Naive thymus-derived CD8-positive, alpha-beta T cell (primary cell): ENCODE measurements at places on chromosomes 2 and 18. TPM values are rescaled to one million over a fixed set of nuclear protein-coding genes. Genes with fewer than 3 reads are reported as not detected.

DNA sequence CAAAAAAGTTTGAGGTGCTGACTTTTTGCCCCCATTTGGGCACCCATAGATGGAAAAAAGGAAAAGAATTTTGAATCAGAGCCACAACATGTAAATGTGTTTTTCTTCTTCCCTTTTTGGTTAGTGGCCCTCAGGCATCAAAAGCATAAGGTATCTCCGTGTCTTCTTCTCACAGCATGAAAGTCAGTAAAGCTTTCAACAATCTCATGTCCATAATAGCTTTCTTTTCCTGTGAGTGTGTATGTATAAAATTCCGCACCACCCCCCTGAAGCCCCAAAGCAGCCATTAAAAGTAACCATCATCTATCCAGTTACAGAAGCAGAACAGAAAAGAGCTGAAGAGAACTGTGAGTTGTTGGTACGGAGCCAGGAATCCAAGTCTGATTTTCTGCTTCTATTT is 1539.7 kb upstream of the ACVR2A start:
- DNase-seq: no peak

RFX8 gene
- total RNA-seq: not detected

DNA sequence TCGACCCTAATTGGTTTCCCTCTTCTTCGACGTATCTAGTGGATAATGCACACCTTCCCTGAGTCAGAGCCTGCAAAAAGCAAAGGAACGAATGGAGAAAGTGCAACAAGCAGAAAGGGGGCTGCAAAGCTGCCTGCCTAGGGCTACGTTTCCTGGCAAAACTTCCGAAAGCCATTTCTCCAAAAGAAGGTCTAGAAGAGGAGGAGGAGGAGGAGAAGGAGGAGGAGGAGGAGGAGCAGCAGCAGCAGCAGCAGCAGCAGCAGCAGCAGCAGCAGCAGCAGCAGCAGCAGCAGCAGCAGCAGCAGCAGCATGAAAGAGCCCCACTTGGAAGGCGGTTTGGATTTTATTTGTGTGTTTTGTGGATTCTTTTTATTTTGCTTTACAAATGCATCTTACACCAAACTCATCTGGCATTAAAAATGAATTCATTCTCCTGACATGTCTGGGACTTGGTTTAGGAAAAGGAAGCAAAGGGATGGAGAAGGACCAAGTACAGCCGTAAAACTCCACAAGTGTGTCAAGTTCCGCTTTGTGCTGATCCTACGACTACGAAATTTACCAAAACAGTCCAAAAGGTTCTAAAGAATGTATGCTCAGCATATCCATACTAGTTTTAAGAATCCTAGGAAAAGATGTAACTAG is 2.0 kb downstream of the TCF4 start:
- DNase-seq: no peak

- no peak for DNase-seq
These were observed 97.9 kb upstream of the DLX2 start for GRCh38 chr2:172200495-172201085.

DNA sequence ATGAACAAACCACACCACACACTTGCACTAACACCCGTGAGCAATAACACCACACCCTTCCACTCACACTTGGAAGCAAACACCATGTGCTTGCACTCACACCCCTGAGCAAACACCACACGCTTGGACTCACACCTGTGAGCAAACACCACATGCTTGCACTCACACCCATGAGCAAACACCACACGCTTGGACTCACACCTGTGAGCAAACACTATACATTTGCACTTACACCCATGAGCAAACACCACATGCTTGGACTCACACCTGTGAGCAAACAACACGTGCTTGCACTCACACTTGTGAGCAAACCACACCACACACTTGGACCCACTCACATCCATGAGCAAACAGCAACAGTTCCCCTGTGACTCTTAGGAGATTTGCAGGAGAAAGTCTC is 24.4 kb downstream of the SNTG2 start:
- no peak for DNase-seq

RAD51AP2 gene
- not detected for total RNA-seq

- DNase-seq: no peak
These were observed 37.8 kb upstream of the STAT4 start for GRCh38 chr2:191188550-191189093.

GRCh38 chr2:202035941-202036372 is 2.3 kb downstream of the FZD7 start:
- no peak for DNase-seq

CNRIP1 gene
- not detected for total RNA-seq

GRCh38 chr2:29108225-29108624 is 7.0 kb upstream of the CLIP4 start:
- DNase-seq: no peak

DNA sequence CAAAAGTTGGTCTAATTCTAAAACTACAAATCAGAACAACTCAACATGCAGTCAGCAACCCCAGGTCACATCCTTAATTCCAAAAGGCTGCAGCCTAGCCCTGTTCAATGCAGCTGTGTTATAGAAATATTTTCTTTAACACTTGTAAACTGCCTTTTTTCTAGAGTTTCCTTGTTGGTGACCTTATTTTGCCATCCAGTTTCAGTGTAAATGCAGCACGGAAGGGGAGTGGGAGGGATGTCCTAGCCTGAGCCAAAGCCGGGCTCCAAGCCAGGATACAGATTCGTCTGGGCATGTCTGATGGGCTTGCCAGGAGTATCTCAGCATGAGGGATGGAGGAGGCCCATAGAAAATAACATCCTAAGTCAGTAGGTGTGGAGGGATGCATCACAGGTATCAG is 17.7 kb upstream of the SP3 start:
- DNase-seq: no peak

MC2R gene
- not detected for total RNA-seq

DNA sequence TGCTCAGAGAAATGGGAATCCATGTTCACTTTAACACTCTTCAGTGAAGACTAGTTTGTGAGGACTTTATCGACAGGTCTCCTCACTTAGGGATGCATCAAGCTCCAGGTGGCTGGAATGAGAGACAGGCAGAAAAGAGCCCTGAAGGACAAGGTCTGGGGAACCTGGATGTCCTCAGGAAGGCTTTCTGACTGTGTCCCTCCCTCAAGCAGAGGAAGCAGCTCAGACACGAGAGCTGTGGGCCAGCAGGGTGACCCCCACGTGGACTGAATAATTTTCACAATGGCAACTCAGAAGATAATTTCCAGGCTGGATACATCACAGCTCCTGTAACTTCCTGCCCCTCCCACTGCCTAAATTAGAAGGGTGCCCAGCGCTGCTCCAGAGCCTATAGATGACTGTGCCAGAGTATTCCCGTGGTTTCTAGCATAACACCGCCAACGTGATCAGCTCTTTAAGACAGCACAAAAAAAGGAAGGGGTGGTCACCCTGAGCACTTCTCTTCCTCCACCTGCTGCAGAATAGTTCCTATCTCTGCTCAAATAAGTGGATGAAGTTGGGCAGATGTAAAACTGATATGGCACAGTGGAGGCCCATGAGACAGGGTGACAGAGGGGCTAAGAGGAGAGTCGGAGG is 25.7 kb upstream of the NCK2 start:
- DNase-seq: no peak

LHCGR gene
- not detected for total RNA-seq

CD226 gene
- 24.6 TPM for total RNA-seq

DNA sequence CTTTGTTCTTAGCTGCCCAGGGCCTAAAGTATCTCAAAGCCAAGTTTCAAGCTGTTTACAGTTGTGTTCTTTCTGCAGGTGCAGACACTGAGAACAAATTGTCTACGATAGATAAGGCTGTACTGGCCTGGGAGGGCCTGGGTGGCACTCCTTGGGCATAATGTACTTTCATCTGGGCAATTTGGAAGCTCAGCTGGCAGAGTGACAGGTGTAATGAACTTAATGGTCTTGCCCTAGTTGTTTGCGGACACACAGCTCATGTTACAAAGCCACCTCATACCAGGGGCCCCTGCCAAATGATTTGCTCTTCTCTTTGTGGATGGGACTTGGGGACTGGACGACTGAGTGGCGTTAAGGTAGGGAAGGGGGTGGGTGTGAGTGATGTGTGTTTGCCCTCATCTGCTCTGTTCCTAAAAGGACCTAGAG is 4.3 kb downstream of the LDLRAD4 start:
- DNase-seq: no peak

SERPINB13 gene
- not detected for total RNA-seq

- DNase-seq: no peak
These were observed 13.0 kb upstream of the IL1RN start for GRCh38 chr2:113114224-113114945.

DNA sequence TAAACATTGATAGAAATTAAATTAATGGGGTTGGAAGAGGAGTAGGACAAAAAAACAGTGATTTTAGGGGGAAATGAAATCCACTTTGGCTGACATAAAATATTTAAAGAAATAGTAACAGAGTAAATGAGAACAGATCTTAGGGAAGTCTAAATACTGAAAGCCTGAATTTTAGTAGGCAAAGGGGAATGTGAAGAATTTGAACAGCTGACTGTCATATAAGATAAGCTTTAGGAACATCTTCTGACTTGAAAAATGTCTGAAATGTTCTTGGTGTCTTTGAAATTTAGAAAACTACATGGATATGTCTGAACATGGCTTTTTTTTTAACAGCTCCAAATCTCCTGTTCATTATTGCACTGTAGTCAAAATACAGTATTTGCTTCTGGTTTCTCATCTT is 150.3 kb downstream of the CALCRL start:
- no peak for DNase-seq

- DNase-seq: no peak
These were observed 21.0 kb upstream of the CYRIA start for GRCh38 chr2:16686641-16687040.

MYCN gene
- 0.16 TPM for total RNA-seq

DNA sequence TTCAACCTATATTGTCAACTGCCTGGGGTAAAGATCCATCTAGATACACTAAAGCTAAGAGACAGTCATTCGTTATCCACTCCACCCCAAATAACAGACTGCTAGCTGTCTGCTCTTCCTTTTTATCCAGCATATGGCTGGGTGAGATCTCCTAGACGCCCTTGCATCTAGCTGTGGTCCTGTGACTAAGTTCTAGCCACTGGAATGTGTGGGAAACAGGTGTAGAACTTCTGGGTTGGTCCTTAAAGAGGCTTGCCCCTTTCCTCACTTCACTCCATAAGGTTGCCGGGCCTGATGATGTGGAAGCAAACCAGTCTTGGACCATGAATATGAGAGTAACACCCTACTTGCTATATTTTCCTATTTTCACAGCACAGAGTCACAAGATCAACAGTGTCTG is 3.2 kb downstream of the COA5 start:
- no peak for DNase-seq

ONECUT2 gene
- not detected for total RNA-seq

STARD7 gene
- 99.3 TPM for total RNA-seq

KIAA2012 gene
- total RNA-seq: not detected

DNA sequence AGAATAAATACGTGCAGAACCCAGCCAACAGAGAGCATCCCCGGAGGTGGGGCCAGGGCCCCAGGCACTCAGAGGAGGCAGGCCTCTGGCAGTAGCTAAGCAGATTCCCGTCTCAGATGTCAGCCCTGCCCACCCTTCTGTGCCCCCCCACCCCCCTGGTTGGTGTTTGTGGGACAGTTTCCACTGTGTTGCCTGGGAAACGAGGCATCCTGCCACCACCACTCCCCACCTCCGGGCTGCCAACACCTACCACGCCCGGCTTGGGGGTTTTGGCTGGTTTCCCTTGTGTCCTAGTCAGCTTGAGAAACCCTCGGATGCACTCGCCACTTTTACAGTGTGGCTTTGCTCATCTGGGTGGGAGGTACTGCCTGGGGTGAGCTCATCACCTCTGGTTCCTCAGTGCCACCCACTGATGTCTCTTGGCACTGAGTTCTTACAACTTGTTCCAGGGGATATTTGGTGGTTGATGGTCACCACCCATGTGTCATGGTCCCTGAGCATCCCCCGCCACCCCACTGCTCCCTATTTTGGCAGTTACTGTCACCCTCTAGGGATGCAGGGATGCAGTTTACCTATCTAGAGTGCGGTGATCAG is 72.4 kb upstream of the YWHAQ start:
- peak; percentile 70 for DNase-seq

GRCh38 chr2:240302041-240302440 is 133.4 kb upstream of the GPC1 start:
- DNase-seq: no peak

- DNase-seq: no peak
These were observed 41.9 kb upstream of the AAK1 start for GRCh38 chr2:69685321-69686048.

GRCh38 chr18:5951515-5952091 is 56.3 kb upstream of the TMEM200C start:
- no peak for DNase-seq

- peak; percentile 29 for DNase-seq
These were observed 502 bp downstream of the MERTK start for GRCh38 chr2:111898703-111899514.

OR6B2 gene
- total RNA-seq: not detected

MYO5B gene
- total RNA-seq: not detected

ARHGEF33 gene
- total RNA-seq: 1.0 TPM

DNA sequence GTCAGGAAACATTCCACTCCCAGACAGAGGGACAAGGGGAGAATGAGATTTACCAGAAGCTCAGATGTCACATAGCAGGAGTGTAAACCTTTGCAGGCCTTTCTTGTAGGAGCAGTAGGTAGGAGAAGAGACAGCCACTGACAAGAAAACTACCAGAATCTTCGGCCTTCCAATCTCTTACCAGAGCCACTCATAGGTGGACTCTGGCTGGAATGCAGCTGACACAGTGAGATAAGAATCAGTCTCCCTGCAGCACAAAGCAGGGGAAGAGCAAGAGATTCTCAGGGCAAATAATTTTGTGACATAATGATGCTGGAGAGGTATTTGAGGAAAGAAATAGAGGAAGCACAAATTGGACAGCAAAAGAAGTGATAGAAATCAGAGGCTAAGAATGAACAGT is 1534.5 kb downstream of the DPP10 start:
- no peak for DNase-seq

DNA sequence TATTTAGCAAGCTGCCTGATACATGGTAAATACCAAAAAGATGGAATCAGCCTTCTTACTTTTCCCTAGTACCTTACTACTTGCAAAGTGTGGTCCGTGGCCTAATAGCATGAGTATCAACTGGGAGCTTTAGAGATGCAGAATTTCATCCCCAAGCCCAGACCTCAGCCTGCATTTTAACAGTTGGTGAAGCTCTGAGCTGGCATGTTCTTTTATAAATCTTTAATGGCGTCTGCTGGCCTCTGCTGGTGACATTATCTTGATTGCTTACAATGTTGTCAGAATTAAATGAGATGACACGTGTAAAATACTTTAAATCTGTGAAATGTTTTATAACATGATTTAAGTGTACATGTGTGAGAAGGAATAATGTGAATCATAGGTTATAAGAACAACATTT is 115.1 kb upstream of the NOSTRIN start:
- DNase-seq: peak; percentile 19

DLX1 gene
- total RNA-seq: not detected

PXDN gene
- 1.1 TPM for total RNA-seq

PLCD4 gene
- 1.3 TPM for total RNA-seq

DNA sequence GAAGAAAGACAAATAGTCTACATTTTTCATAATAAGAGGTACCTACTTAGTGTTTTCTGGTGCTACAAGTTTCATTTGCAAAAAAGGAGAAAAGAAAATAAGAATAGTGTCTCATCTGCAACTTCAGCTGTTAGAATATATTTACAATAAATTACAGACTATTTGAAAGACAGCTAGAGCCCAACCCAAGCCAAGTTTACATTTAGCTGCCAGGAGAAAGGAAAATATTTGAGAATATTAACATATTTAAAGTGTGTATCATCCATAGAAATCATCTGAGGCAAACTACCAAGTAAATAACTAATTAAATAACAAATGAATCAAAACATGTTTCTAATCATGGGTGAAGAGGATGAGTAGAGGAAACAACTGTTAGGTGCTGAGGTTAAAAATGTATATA is 209.2 kb upstream of the ZSWIM2 start:
- no peak for DNase-seq

DCC gene
- not detected for total RNA-seq

GRCh38 chr2:200379481-200380090 is 73.1 kb downstream of the SPATS2L start:
- DNase-seq: no peak
